Smooth muscle cell of the coronary artery (primary cell): ENCODE measurements at places on chromosomes 4 and X. TPM values are rescaled to one million over a fixed set of nuclear protein-coding genes. Genes with fewer than 3 reads are reported as not detected.

The CLCN4 gene
- total RNA-seq: 4.8 and 6.0 TPM in 2 replicates

The FAM241A gene
- 0.47 and 1.1 TPM in 2 replicates for total RNA-seq

The RHOXF1 gene
- total RNA-seq: not detected in 2 replicates

The FATE1 gene
- total RNA-seq: not detected in 2 replicates

The PABPC4L gene
- 0.23 and 1.6 TPM in 2 replicates for total RNA-seq

The CT45A10 gene
- not detected in 2 replicates for total RNA-seq

The SH3D19 gene
- total RNA-seq: 13.0 and 13.2 TPM in 2 replicates

The HERC5 gene
- total RNA-seq: 1.1 and 1.8 TPM in 2 replicates
